Activated naive CD4-positive, alpha-beta T cell treated with Interleukin-2 at 50 U/mL for 16 hours (primary cell): ENCODE measurements at places on chromosomes 2 and 18.

DNA sequence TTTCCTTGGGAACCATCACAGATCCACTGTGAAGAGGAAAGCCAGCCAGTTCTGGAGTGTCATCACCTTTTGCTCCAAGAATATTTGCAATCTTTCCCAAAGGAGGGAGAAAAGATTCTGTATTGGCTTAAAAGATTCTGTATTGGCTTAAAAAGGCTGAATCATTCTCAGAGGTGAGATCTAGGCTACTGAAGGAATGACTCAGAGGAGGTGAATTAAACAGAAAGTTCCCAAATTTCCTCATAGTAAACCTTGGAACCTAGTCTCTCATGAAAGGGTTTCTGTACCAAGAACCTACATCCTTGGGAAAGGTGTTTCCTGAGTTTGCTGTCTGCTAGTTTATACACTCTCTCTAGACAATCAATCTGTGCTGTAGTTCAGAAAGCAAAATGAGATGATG, 34.1 kb upstream of the GRB14 start:
- DNase-seq, result no peak

DNA sequence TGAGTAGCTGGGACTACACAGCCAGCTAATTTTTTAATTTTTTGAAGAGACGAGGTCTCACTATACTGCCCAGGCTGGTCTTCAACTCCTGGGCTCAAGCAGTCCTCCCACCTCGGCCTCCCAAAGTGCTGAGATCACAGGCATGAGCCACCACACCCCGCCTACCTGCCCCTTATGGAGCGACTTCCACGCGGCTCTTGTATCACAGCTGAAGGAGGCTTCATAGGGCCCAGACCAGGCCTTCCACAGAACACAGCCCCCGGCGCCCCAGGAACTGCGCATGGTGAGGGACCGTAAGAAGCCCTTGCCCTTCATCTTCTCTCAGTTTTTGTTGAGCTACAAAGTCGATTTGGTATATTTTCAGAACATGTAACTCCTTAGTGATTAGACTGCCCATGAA, 220.3 kb downstream of the KLHL29 start:
- DNase-seq, result no peak

GRCh38 chr2:169131587-169132512, 62.5 kb downstream of the DHRS9 start:
- DNase-seq, result no peak

DNA sequence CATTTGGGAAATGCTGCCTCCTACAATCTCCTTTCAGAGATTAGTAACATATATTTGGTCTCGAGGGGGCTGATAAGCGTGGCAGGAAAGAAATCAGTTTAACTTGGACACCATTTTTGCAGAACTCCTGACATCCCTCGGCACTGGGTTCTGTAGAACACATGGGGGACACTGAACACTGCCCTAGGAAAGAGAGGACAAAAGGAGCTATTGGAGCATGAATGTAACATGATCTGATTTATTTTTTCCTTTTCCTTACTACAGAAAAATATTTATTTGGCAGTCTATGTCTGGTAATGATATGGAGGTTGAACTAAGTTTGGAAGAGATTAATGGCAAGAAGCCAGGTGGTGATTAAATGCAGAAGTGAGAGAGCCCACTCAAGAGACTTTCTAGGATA, 153.8 kb downstream of the AFF3 start:
- no peak for DNase-seq

GRCh38 chr2:15498554-15498953, 62.6 kb downstream of the NBAS start:
- DNase-seq, result no peak

GRCh38 chr18:10497206-10497749, 28.5 kb upstream of the NAPG start:
- DNase-seq, result no peak

GRCh38 chr2:237625777-237626176, 1.6 kb upstream of the LRRFIP1 start:
- no peak for DNase-seq

- no peak for DNase-seq
Observed at GRCh38 chr18:59593291-59593717, 103.9 kb downstream of the CCBE1 start.

DNA sequence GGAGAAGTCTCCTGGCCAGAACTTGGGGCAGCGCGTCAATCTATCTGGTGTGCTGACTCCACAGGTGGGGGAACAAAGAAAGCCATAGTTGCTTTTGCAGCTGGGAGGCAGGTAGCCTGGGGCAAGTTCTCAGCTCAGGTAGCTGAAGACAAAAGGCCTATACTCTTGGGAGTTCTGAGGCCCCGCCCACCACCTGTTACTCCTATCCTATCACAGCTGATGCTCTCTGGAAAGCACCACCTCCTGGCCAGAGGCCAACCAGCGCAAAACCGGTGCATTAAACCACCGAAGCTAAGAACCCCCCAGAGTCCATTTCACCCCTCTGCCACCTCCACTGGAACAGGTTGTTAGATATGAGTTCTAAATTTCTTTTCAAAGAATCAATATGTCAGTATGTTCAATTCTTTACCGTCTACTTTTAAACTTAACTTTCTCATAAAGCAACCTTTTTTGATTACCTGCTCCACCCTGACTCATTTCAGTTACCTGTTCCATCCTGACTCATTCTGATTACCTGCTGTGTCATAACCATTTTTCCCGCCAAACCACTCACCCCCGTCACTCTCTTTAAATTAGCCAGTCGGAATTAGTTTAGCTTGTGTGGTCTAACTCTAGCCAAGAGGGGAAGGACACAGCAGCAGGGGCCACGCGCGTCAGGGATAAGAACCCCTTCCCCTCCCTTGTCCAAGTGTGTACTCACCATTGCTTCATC, 43.4 kb downstream of the UPP2 start:
- DNase-seq, result no peak

- no peak for DNase-seq
Observed at GRCh38 chr18:77377813-77378212, 128.2 kb downstream of the GALR1 start.

DNA sequence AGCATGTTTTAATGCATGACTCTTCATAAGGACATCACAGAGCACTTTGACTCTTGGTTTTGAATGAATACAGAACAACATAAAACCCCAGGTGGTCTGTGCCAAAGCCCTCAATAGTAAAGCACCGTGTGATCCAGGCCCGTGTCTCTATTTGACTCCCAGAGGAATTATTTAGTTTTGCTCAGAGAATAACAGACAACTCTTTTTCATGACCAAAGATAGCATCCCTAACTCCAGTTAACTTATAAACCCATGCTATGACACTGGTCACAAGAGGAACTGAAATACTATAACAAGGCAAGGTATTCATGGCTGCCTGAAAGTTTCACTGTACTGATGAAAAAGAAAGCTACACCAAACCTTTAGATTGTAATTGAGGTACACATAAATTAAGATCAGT, 128.4 kb downstream of the IKZF2 start:
- no peak for DNase-seq

GRCh38 chr2:233838726-233839446, 15.4 kb downstream of the HJURP start:
- no peak for DNase-seq

DNA sequence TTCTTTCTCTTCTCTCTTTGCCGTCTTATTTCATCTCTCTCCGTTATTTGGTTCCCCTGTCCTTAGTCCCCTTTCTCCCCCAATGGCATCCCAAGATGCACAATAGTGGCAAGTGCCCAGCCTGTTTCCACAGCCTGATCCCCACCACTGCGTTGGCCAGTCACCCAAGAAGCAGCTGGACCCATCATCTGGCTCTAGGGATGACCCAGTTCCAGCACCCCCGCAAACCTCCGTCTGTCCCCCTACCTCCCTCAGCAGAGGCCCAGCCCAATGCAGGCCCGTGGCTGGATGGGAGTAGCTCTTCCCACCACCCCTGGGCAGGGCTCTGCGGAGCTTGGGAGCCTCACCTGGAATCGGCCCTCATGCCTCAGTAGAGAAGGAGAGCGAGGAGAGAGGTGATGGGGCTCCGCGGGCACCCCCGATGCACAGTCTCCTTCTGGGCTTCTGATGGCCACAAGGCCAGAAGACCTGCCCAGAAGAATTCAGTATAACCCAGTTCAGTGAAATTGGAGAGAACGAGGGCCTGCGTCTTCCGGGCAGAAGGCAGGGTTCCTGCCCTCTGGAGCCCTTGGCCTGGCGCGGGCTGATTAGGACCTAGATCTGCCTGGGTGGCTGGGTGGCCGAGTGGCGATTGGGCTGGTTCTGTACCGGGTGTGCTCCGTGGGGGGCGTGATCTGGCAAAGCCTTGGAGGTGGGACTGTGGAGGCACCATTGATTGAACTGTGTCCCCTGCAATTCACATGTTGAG, 50.9 kb downstream of the RRM2 start:
- DNase-seq, result no peak

GRCh38 chr2:162581959-162582798, 238.2 kb downstream of the GCA start:
- DNase-seq, result no peak

DNA sequence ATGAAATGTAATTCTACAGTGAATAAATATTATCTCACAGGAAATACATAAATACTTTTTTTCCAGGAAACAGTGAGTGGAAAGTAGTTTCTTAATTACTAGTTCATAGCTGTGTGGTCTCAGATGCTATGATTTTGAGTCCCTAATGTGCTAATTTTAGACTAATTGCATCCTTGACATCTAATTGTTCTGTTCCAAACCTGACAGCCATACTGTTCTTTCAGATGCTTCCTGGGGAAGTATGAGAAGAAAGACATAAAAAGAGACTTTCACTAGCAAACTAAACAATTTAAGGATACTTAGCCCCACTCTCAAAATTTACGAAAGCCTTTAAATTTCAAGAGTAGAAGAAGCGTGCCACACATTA, 350.9 kb upstream of the CDH20 start:
- DNase-seq, result no peak

GRCh38 chr2:73244580-73244979, 10.5 kb downstream of the CCT7 start:
- DNase-seq, result no peak

DNA sequence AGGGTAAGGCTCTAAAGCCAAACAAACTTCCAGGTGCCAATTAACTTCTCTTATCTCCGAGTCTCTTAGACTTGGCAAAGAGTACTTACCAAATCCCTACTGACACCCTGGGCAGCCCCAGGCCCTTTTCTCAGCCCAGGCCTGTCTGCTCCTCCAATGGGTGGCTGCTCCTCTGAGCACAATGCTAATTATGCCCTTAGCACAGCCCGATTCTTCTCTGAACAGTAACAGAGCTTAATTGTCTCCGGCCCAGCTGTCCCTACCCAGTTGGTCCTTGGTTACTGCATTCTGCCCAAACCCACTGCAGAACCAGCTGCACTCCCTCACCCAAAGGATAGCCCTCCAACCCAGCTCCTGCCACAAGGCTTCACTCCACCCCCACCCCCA, 110.3 kb downstream of the SMAD7 start:
- no peak for DNase-seq

GRCh38 chr2:183505911-183506310, 381.7 kb downstream of the NUP35 start:
- no peak for DNase-seq

GRCh38 chr18:76972846-76973519, 150.6 kb downstream of the ZNF236 start:
- DNase-seq, result no peak

DNA sequence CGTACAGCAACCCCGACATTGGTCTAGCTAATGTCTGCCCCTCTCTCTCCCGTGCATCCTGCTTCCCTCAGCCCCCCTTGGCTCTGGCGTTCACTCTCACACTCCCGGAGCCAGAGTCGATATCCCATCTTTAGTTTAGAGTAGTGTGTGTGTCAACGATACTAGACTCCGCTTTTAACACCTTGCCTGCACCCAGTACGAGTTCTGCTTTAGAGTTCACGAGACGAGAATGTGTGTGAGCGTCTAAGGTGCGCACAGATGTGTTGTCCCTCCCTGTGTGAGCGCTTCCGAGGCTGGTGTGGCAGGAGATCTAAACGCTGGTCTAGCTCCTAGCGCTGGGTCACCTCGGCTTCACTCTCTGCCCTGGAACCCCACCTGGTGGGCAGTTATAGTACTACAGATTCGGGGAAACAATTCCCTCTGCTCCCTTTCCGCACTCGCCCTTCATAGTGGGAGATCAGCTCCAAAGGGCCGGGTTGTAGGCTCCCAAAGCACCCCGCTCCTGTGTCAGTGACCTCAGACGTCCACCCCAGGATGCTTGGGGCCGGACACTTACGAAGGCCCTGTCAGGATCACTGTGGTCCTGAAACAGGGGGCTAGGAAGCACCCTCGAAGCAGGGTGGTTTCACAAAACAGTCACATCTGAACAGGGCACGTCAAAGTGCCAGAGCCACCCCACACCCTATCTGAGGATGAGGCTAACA, 2.6 kb upstream of the CYP26B1 start:
- peak; percentile 59 for DNase-seq

- no peak for DNase-seq
Observed at GRCh38 chr18:331221-331821, 63.5 kb upstream of the THOC1 start.

GRCh38 chr2:232744963-232745362, 31.4 kb downstream of the KCNJ13 start:
- DNase-seq, result no peak

DNA sequence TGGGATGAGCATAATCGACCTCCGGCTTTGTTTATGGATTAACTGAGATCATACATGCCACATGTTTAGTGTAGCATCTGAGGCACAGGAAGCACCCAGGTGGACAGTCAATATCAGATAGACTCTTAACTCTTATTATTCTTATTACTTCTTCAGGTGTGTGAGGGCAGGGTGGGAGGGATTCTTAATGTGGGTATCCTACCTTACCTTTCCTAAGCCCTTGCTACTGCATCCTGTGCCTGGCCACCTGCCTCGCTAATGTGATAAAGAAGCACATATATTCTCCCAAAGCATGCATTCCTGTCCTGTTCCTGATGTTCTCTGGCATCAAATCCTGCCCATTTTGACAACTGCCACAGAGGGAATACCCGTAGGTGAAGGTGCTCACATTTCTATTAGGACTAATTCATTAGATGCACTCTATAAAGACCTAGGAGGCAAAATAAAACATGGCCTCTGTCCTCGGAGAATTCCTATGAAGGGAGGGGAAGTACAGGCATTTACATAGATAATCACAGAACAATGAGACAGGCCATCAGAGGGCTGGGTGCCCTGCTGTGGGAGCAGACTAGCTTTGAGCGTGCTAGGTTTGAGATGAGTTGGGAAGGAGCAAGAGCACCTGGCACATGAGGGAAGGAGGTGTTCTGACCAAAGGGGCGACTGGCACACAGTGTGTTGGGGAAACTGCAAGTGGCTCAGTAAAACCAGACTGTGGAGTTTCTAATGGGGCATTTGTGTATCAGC, 19.5 kb upstream of the CELF4 start:
- DNase-seq, result no peak

DNA sequence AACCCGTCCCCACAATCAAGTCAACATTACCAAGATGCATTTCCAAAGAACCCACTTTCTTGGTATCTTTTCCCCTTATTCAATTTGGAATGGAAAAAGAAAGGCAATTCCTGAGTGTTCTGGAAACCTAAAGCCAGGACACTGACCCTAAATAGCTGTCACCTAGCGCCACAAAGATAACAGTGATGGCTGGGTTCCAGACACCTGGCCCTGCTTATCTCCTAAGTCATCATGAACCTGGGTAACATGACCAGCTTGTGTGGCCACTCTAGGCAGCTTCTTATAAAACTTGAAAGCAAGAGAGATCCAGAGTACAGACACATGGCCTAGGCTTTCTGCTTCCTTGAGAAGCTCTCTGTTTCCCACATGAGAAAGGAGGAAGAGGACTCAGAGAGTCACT, 95.4 kb downstream of the BOD1L2 start:
- DNase-seq, result no peak

GRCh38 chr2:226720948-226721347, 78.7 kb downstream of the IRS1 start:
- no peak for DNase-seq

- no peak for DNase-seq
Observed at GRCh38 chr2:217950401-217950871, 52.4 kb downstream of the TNS1 start.

GRCh38 chr2:215280326-215280725, 31.5 kb upstream of the ATIC start:
- DNase-seq, result no peak
